Frontal cortex (tissue), 4 donors: ENCODE measurements at places on chromosomes 4 and X. TPM values are rescaled to one million over a fixed set of nuclear protein-coding genes. Genes with fewer than 3 reads are reported as not detected.

Gene CFAP47
- 5.3 TPM for total RNA-seq

Gene TENM3
- total RNA-seq = 78.3 TPM

Gene HSFX2
- 1.2 TPM for total RNA-seq

Gene RBM3
- total RNA-seq = 188 TPM

DNA sequence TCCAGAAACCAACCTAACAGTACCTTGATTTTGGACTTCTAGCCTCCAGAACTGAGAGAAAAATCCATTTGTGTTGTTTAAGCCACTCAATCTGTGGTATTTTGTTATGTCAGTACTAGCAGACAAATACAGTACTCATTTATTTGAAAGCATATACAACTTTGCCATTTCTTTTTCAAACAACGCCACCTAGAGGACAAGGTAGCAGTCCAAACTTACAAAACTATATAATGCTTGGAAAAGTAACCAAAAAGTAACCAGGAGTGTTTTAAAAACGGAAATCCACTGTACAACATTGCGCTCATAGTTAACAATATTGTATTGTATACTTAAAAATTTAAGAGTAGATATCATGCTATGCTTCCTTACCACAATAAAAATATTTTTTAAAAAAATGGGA, 37.0 kb upstream of the FGF13 start:
- DNase-seq = no peak

- no peak for DNase-seq
These were observed 200.5 kb downstream of the INPP4B start for GRCh38 chr4:142645475-142646108.

- no peak for DNase-seq
These were observed 277.2 kb downstream of the QDPR start for GRCh38 chr4:17234678-17235077.

Gene ALG13
- 36.3 TPM for total RNA-seq

DNA sequence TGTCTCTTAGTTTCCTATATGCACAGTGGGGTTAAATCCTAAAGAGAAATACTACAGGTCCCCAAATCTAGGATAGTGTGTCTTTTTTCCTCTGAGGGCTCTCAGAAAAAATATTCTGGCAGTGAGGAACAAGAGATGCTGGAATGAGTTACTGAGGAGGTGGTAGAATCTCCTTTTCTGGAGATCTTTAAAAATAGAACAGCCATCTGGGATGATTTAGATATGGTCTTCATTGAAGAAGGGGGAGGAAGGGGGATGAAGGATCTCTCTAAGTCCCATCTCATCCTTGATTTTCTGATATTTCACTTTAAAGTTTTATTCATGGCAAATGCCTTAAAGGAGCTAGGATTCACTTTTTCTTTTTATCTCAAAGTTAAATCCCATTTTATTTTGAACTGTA, 235.0 kb downstream of the MAML3 start:
- DNase-seq = peak; percentile 14

GRCh38 chr4:121353213-121353612, 27.6 kb downstream of the QRFPR start:
- DNase-seq = no peak

GRCh38 chrX:16528620-16529019, 121.3 kb upstream of the S100G start:
- no peak for DNase-seq

DNA sequence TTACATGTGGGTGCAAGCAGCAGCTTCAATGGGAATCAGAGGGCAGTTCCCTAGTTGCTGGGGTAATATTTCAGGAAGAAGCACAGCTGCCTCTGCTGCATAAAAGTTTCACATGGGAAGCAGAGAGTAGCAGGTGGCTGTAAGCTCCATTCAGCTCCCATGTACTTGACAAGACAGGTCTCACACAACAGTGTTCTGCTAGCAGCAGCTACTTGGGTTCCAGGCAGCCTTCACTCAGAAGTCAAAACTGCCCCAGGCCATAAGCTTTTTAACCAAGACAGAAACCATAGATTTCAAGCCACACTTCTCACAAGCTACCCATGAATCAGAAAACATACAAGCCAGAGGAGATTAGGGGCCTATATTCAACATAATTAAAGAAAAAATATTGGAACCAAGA, 41.4 kb upstream of the SPIN2A start:
- no peak for DNase-seq

Gene CC2D2A
- 18.8 TPM for total RNA-seq

Gene MAGEB10
- not detected for total RNA-seq

GRCh38 chr4:26685250-26685649, 101.4 kb downstream of the TBC1D19 start:
- no peak for DNase-seq

GRCh38 chr4:55249476-55249875, 96.6 kb upstream of the SRD5A3 start:
- DNase-seq = no peak

Gene BBS12
- 16.3 TPM for total RNA-seq

- DNase-seq = no peak
These were observed 35.4 kb upstream of the TMSB15B start for GRCh38 chrX:103927030-103927429.

GRCh38 chr4:153244969-153245368, 40.7 kb downstream of the TRIM2 start:
- no peak for DNase-seq

GRCh38 chr4:169774466-169775445, 17.0 kb upstream of the HPF1 start:
- no peak for DNase-seq

DNA sequence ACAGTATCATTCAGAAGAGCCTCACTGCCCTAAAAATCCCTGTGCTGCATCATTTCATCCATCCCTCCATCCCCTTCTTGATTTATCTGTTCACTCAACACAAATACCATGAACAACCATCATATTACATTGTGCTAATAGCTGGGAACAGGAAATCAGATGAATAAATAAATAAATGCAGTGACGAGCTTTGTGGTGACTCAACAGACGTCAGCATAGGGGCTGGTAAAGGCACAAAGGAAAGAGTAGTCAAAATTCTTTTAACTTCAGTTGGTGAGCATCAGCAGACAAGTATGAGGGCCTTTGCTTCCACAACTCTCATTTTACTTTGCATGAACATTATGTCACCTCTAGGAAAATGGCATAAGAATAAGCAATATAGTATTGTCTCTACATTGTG, 65.5 kb downstream of the EDNRA start:
- DNase-seq = no peak

- no peak for DNase-seq
These were observed 16.5 kb downstream of the APOOL start for GRCh38 chrX:85020216-85020615.

DNA sequence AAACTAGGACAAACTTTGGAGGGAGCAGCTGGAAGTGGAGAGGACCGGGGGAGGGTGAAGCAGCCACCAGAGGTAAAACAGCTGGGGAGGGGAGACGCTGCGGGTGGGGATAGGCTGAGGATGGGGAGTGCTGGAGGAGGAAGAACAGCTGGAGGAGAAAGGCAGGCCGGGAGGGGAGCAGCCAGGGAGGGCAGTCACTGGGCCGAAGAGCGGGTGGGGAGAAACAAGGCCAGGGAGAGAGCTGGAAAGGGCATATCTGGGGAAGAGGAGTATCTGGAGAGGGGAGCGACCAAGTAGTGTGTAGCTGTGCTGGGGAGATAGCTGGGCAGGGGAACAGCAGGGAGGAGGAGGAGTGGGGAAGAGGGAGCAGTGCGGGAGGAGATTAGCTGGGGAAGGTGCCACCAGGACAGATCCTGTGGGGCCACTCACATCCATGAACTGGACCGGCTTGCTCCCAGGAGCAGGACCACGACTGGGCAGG, 2.7 kb downstream of the SLC38A5 start:
- no peak for DNase-seq

DNA sequence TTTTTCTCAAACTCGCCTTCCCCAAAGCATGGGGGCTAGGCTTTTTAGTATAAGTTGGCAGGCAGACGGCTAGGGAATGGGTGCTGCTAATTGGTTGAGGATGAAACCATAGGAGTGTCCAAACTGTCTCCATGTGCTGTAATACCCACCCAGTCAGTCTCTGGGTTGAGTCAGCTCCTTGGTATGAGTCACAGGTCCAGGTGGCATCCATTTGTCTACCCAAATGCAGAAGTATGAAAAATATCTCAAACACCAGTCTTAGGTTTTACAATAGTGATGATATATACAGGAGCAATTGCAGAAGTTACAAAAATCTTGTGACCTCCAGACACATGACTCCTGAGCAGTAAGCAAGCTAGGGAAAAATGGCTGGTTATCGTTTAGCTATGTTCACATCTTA, 27.4 kb upstream of the CCSER1 start:
- DNase-seq = no peak
